Thoracic aorta (tissue), 2 donors: ENCODE measurements at places on chromosomes 7 and 10. TPM values are rescaled to one million over a fixed set of nuclear protein-coding genes. Genes with fewer than 3 reads are reported as not detected.

DNA sequence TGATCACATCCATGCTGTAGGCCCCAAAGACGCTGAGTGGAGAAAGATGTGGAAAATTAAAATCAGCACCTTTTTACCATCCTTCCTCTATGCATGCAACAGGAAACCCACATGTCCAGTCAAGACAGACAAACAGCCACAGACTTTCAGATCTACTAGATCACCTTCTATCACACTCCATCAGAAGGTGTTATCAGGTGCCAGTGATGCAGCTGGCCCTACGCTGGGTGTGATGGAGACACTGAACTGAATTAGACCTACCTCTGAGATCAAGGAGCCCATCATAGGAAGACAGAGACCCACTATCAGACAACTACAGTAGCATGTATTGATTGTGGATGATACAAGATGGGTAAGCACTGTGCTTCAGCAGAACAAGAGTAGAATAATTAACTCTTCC, 15.5 kb downstream of the CYP3A4 start:
- no peak for DNase-seq

GRCh38 chr7:100888291-100888987, 1.1 kb downstream of the UFSP1 start:
- no peak for DNase-seq

The MARCHF5 gene
- 19.6 TPM for total RNA-seq

DNA sequence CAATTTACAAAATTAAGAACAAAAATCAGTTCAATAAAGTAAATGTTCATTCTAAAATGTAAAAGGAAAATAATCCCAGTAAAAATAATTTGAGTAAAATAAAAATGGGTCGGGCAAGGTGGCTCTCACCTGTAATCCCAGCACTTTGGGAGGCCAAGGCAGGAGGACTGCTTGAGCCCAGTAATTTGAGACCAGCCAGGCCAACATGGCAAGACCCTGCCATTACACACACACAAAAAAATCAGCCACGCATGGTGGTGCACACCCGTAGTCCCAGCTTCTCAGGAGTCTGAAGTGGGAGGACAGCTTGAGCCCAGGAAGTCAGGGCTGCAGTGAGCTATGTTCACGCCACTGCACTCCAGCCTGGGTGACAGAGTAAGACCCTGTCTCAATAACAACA, 34.4 kb downstream of the CNOT4 start:
- no peak for DNase-seq

DNA sequence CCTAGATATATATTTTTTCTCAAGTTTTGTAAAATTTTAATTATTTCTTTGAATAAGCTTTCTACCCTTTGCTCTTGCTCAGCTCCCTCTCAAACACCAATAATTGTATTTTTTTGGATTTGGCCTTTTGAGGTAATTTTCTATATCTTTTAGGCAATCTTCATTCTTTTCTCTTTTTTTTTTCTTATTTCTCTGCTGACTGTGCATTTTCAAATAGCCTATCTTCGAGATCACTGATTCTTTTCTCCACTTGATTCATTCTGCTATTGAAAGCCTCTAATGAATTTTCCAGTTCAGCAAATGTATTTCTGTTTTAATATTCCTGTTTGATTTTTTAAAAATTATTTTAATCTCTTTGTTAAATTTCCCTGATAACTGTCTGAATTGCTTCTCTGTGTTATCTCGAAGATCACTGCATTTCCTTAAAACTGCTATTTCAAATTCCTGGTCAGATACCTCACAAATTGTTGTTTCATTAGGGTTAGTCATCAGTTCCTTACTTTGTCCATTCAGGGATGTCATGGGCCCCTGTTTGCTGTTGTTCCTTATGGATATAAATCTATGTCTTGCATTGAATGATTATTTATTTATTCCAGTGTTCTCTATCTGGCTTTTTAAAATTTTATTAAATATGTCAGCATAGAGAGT, 100.1 kb upstream of the UNC5B start:
- no peak for DNase-seq

DNA sequence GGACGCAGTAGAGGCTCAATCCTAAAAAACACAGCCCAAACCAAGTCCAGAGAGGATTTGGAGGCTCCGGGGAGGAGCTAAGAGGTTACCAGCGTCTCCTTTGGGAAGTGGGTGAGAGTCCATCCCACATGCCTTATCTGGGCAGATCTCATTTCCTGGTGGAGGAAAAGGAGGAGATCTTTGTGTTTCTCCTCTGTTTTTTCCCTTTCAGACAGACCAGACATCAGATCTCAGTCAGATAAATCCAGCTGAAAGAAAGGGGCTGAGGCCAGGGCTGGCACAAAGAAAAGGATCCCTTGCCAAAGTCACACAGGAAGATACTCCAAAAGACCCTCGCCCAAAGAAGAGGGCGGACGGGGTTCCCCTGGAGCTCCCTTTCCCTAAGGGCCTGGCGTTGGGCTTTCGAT, 58.3 kb upstream of the COMTD1 start:
- DNase-seq: no peak

- DNase-seq: no peak
These were observed 77.8 kb downstream of the CUBN start for GRCh38 chr10:17051851-17052250.

DNA sequence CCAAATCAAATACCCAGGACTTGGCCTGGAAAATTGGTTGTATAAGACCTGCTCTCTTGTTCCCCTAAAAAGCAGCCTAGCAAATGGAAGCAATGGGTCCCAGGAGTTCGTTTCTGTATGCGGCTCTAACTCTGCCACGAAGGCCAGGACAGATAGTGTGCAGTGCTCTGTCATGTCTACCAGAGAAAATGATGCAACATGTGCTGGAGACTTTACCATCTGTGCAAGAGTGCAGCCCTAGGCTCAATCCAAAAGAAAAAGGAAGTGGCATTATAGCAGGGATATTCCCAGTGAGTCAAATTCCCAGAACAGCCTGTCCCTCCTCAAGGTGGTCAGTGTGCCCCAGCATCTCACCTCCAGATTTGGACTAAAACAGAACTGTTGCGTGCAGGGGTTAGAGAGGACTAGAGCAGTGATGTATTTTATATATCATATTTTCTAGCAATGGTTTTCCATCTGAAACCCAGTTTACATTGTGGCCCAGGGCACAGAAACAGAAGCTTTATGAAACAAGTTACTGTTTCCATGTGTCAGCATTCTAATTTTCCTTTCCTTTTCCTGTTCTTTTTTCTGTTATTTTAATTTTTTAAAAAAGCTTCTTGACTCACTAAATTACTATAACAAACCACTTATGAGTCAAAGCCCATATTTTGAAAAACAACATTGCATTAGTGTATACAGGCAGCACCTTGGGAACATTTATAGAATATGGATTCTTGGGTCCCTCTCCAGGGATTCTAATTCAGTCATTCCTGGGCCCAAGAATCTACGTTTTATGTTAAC, 311.2 kb downstream of the RNLS start:
- no peak for DNase-seq
